ENCODE measurements at places on chromosomes 2 and 18.

- no peak for DNase-seq
These were observed 146.1 kb upstream of the PID1 start for GRCh38 chr2:229417176-229417575.

GRCh38 chr18:9750606-9751304, 42.7 kb downstream of the RAB31 start:
- DNase-seq, result no peak

DNA sequence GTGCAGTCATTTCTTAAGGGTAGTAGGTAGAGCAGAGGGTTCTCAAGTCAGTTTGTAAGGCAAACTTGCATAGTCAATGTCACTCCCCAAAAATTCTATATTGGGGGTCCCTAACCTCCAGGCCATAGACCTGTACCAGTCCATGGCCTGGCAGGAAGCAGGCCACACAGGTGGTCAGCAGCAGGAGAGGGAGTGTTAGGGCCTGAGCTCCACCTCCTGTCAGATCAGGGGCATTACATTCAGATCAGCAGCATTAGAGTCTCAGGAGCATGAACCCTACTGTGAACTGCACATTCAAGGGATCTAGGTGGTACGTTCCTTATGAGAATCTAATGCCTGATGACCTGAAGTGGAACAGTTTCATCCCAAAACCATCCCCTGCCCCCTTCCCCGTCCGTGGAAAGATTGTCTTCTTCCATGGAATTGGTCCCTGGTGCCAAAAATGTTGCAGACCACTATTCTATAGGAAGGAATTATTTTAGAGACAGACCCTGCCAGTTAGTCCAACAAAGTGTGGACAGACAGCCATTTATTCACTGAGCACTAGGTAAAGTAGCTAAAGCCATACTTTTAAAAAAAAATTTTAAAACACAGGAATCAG, 6.7 kb downstream of the COA5 start:
- no peak for DNase-seq

DNA sequence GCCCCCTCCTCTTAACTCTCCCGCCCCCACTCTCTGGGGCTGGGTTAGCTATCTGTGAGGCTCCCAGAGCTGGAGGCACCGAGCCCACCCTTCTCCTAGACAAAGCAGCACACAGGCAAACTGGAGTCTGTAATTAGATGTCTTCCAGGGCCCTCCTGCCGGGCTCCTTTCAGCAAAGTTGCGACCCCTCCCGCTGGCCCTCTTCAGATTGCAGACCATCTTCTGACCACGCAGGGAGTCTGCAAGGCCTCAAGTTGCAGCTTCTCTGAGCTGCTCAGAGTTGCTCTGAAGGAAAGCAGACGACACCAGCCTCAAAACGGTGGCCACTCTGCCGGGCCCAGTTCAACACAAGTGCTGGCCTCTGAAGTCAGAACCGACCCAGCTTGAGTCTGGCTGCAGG, 228.4 kb upstream of the COPS8 start:
- DNase-seq, result no peak

GRCh38 chr2:182318466-182319220, 108.2 kb downstream of the PDE1A start:
- DNase-seq, result no peak

DNA sequence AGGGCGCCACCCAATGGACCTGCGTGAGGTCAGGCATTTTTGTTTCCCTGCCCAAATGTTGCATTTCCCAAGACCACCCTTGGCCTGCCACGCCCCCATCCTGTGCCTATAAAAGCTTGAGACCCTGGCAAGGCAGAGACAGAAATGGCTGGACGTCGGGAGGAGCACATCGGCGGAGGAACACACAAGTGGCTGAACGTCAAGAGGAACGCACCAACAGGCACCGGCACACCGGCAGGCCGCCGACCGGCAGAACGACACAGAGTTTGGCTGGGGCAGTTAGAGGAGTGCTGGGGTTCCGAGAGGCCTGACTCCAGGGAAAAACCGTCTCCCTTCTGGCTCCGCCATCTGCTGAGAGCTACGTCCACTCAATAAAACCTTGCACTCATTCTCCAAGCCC, 35.9 kb downstream of the DCDC2C start:
- no peak for DNase-seq

DNA sequence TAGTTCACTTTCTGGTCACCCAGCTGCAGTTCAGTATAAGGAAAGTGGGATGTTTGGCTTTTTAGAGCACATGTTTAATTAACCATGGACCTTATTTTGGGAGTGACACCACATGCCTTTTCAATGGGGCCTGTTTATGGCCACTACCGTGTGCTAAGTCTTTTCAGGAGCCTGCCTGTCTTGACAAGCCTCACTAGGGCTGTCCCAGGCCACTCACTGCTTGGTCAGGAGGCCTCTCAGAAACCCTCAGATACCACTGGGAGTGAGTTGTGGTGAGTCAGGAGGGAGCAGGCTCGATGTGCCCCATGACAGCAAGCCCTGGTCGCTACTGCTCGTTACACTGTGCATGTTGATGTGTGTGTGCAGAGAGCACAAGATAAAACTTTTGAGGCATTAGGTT, 123.0 kb downstream of the MAP4K4 start:
- no peak for DNase-seq

GRCh38 chr2:108986916-108987510, 2.0 kb downstream of the EDAR start:
- DNase-seq, result peak; percentile 16

DNA sequence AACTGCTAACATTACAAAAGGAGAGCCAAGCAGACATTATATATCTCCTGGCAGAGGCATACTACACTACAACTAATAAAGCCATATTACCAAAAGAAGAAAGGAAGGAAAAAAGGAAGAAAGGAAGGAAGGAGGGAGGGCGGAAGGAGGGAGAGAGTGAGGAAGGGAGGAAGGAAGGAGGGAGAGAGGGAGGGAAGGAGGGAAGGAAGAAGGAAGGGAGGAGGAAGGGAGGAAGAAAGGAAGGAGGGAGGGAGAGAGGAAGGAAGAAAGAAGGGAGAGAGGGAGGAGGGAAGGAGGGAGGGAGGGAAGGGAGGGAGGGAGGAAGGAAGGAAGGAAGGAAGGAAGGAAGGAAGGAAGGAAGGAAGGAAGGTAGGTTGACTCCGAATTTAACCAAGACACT, 133.4 kb downstream of the PDE11A start:
- DNase-seq, result no peak

DNA sequence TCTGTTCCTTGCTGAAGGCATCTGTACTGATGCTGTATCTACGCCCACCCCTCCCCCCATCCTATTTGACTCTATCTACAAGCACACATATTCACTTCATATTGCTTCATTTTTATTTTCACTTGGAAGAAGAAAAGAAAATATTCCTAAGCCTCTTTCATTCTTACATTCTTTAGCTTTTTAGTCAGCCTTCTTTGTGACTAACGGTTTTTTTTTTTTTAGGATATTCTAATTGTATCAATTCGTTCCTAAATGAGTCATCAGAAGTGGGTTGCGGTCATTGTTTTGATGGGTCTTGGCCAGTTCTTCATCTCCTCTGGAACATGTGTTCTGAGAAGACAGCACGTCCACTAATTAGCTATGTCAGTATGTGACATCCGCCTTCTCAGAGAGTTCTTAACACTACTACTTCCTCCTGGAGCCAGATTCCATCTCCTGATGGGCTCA, 88.7 kb downstream of the MYO1B start:
- no peak for DNase-seq

All from activated T-cell treated with anti-CD3 and anti-CD28 coated beads for 1 hour (primary cell).